ENCODE measurements at places on chromosomes 7 and 10.

- no peak for DNase-seq
These were observed 90.8 kb downstream of the FOXL3 start for GRCh38 chr7:380711-381210.

- DNase-seq, result no peak
These were observed 728.5 kb downstream of the TNS3 start for GRCh38 chr7:46853451-46853850.

- DNase-seq, result no peak
These were observed 944.1 kb downstream of the SORCS3 start for GRCh38 chr10:105585171-105585570.

GRCh38 chr7:121832347-121832746 is 40.6 kb upstream of the PTPRZ1 start:
- no peak for DNase-seq

GRCh38 chr7:154474903-154475520 is 422.8 kb downstream of the DPP6 start:
- DNase-seq, result no peak

DNA sequence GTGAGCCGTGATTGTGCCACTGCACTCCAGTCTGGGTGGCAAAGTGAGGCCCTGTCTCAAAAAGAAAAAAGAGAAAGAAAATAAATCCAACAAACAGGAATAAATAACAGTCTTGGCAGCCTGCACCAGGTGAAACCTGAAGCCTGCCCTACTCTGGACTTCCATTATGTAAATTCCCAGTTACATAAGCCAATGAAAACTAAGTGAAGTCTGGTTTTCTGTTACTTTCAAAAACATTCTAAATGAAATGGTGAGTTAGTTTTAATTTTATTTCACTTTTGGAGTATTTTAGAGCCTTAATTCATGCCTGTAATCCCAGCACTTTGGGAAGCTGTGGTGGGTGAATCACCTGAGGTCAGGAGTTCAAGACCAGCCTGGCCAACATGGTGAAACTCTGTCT is 22.5 kb upstream of the HIBADH start:
- DNase-seq, result no peak

DNA sequence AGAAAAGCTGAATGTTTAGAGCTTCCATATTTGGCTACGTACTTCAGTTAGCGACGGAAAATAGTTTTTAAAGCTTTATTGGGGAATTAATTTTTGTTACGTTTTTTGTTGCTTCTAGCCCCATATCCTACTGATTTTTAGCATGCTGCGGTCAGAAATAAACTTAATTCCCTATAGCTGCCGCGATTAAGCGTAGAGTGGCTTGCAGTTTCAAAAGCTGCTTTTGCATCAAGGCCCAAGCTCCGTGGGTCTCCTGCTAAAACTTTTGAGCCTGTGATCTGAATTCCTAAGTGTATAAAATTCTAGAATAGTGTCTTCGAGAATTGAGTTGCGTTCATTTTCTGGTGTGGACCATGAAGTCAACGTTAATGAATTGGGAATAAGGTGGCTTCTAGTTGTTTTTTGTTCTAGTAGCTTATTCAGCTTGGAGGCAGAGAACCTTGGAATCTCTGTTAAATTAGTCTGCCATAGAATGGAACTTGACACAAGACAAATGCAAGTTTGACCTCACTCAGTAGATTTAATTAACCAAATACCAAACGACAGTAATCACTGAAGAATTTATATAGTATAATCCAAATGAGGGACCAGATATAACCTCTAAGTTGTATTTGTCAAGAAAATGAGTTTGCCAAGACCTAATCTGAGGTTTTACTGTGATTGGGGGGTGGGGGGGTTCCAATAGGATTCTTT is 977 bp downstream of the CALU start:
- no peak for DNase-seq

- DNase-seq, result no peak
These were observed 171.5 kb upstream of the NAMPT start for GRCh38 chr7:106456329-106456728.

DNA sequence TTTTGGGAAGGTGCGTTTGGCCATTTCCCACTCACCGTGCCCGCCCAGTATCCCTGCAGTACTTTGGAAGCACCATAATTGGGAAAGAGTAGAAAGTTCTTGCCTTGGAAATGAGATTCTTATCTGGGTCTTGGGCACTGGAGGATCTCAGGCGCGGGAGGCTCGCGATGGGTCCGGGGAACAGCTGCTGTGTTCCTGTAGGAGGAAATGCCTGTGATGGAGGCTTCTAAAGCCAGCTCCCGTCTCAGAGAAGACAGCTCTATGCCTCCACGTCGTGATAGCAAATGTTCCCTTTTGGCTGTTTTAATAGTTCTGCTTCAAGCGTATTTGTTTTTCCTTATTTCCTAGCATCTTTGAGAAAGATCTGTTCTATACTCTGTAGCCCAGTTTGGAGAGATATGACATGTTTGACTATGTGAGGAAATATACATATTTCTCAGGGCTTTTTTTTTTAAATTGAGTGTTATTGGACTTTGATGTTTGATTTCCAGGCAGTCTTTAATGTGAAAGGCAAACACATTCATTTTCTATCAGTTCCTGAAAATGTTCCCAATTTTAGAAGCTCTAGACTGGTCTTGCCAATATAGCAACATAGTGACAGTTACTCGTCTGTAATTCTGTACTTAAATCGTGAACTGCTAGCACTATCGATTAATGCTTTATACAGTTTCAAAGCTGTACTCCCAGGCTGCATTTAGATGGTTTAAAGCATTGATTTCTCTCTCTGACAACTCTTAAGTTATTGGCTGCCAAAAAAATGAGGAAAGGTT is 280.8 kb downstream of the DPP6 start:
- DNase-seq, result no peak

DNA sequence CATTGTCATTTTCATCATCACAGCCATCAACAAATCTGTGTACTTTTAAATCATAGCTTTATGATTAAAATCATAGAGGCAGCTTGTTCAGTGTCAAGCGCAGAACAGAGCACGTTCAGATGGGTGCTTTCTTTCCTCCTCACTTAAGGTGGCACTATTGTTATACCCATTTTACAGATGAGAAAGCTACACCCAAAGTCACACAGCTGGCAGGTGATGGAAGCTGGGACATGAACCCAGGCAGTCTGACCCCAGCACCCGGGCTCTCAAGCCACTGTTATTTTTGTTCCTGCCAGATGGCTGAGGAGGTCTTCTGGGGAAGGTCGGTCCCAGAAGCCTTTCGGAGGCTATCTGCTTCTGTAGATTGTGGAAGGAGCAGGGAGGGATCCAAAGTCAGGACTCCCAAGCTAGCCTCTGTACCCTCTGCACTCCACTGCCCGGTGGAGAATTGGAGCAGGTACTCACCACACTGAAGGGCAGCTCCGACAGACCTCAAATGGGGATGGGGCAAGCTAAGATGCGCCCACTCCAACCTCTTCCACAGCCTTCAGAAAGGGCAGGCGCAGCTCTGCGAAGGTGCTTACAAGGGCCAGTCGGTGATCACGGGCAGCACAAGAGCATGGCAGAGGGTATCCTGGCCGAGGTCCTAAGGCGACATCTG is 610 bp downstream of the AVPI1 start:
- peak; percentile 69 for DNase-seq

DNA sequence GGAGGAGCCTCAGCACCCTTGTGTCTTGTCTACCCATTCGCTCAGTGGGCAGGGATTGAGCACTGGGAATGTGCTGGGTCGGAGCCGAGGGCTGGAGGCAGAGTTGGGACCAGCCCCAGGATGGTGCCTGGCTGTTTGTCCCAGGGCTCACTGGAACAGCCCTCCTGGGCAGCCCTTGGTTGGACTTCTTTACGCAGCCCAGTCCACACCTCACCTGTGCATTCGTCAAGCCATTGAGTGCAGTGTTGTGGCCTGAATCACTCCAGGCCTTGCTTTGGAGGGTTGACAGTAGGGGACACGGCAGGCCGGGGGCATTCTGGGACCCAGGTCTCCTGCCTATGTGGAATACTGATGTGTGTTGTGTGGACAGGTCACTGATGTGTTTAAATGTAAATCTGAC is 229.6 kb downstream of the MGMT start:
- DNase-seq, result no peak

- DNase-seq, result no peak
These were observed 5.2 kb downstream of the ADAP1 start for GRCh38 chr7:949021-949934.

DNA sequence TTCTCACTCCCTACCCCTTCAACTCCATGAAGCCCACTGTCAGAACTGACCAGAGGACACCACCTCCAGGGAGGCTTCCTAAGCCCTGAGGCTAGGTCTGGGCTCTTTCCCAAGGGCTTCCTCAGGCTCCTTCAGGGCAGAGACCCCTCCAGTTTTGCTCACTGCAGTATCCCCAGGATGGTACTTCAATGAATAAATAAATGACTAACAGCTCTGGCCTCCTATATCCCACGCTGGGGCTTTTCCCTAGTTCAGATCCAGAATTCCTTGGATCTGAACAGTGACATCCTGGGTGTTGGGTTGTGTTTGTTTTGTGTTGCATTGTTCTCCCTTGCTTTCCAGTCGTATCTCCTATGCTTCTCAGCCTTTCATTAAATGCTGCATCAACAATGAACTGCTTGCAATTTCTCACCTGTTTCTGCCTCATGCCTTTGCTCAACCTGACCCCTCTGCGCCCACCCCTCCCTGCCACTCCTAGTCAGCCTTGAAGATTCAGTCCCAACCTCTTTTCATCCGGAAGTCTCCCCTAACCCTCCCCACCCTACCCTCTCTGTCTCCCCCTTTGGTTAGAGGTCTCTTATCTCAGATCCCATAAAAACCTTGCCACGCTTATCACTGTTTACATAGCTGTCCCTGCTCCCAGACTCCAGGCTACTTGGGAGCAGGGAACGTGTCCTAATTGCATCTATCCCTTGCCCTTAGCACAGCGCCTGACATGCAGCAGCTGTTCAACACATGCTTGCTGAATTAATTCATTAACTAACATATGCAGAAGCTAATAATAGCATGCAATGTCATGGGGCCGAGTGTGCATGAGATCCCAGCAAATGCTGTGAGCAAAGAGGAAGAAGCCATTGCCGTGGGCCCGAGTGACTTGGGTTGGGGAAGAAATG is 41.7 kb downstream of the PPP1R3C start:
- DNase-seq, result no peak

- no peak for DNase-seq
These were observed 48.3 kb downstream of the ZNF783 start for GRCh38 chr7:149310113-149310836.

DNA sequence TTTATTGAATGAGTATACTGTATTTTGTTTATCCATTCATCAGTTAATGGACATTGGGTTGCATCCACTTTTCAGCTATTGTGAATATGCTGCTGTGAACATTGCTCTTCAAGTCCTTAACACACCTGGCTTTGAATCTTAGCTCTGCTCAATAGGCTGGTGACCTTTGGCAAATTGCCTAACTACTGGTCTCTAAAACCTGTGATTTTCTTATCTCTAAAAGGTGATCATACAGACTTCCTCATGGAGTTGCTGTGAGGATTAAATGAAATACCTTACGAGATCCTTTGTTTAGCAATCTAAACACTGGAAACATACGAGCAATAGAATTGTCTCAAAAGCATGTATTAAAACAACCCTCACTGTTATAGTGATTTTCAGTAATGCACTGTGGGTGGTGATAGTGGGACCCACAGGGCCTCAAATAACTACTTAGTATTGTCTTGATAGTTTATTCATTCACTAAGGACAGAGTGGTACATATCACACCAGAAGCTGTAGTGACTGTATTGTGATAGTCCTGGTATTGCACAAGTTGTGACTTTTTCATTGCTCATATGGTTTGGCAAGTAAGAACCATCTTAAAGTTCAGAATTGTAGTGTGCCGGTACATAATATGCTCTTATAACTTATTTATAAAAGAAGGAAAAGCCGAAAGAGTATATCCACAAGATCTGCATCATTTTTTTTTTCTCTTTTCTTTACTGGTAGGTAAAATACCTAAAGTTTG is 257.6 kb downstream of the EXOC4 start:
- no peak for DNase-seq

GRCh38 chr10:19299645-19300044 is 251.0 kb downstream of the MALRD1 start:
- DNase-seq, result no peak

- DNase-seq, result no peak
These were observed 245.6 kb downstream of the SLC25A13 start for GRCh38 chr7:96076350-96076707.

GRCh38 chr7:41110186-41110585 is 592.7 kb downstream of the INHBA start:
- DNase-seq, result no peak

- no peak for DNase-seq
These were observed 1.7 kb upstream of the CD36 start for GRCh38 chr7:80636709-80637108.

DNA sequence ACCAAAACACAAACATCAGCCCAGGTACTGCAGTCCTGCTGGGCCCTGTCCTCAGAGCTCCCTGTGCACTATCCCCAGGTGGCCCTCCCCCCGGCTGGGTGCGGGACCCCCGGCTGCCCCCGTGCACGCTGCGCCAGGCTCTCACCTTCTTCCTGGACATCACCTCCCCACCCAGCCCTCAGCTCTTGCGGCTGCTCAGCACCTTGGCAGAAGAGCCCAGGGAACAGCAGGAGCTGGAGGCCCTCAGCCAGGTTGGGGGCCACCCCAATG is 14.3 kb downstream of the ATG9B start:
- DNase-seq, result no peak

DNA sequence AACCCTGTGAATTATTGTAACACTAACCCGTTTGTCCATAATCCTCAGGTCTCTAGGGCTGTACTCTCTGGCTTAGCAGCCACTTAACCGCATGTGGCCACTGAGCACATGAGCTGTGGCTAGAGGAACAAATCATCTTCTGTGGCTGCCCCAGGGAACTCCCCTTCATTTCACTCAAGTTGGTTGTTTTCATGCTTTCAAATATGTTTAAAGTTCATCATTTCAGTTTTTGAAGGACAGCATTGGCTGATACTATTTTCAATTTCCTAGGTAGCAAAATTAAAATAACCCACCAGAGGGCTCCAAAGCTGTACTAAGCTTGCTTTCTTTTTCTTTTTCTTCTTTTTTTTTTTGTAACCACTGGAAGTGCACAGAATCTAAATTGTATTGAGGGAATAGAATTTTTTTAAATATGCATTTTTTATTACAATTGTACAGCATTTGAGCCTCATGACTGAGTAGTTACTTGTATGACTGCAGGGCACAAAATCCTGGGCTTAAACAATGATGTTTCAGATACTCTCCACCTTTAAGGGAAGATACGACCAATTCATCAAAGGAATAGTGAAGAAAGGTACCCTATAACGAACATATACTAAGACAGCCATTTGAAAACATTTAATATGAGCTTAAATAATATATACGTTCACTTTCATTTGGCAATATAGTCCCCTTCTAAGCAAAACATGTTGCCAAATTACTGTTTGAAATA is 38.6 kb downstream of the MRC1 start:
- DNase-seq, result no peak

GRCh38 chr10:5023177-5023805 is 19.6 kb upstream of the AKR1C2 start:
- DNase-seq, result no peak

- no peak for DNase-seq
These were observed 85.2 kb upstream of the CACNA2D1 start for GRCh38 chr7:82528577-82529310.

- peak; percentile 24 for DNase-seq
These were observed 349.8 kb downstream of the PTPRN2 start for GRCh38 chr7:158237672-158238335.

GRCh38 chr10:73876157-73876556 is 1.8 kb upstream of the CAMK2G start:
- no peak for DNase-seq

Data from activated CD4-positive, alpha-beta T cell treated with anti-CD3 and anti-CD28 coated beads, Interleukin-2, amount 10 ng/mL, durations not matched to agents 24 days and 14 days (primary cell).